ENCODE measurements at places on chromosomes 3 and 15. TPM values are rescaled to one million over a fixed set of nuclear protein-coding genes. Genes with fewer than 3 reads are reported as not detected.

Gene CCRL2
- polyA plus RNA-seq: not detected

Gene CCDC13
- polyA plus RNA-seq: 0.43 TPM

Gene MESP2
- not detected for polyA plus RNA-seq

Gene GNAT1
- polyA plus RNA-seq: not detected

Gene SPINK8
- polyA plus RNA-seq: not detected

Gene DYNLT2B
- polyA plus RNA-seq: 28.5 TPM

Gene RAD18
- 13.5 TPM for polyA plus RNA-seq

Gene LIPC
- not detected for polyA plus RNA-seq

Gene POLQ
- polyA plus RNA-seq: not detected

Gene SLC22A14
- not detected for polyA plus RNA-seq

Gene IL5RA
- polyA plus RNA-seq: 0.05 TPM

Gene SI
- not detected for polyA plus RNA-seq

Gene DAZL
- 2.1 TPM for polyA plus RNA-seq

Gene TICRR
- polyA plus RNA-seq: not detected
